ENCODE measurements at places on chromosomes 7 and 10.

DNA sequence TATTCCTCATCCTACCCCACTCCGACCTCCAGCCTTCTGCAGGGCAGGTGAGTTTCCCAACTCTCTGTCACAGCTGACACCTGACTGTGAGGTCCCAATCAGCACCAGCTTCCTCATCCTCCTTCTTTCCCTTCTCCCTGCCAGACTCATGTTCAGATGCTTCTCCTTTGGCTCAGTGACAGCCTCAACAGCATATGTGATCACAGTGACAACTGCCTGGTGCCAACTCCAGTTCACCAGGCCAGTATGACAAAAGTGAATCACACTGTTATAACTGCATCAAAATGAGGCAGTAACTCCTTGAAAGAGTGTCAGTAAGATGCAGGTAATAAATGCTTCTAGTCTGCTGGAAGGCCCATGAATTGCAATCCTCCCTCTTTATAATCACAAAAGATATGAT is 46.8 kb upstream of the NFE2L3 start:
- DNase-seq: no peak

GRCh38 chr7:137354396-137354795 is 10.9 kb upstream of the PTN start:
- DNase-seq: no peak

GRCh38 chr7:151657173-151657572 is 137.5 kb upstream of the RHEB start:
- DNase-seq: no peak

DNA sequence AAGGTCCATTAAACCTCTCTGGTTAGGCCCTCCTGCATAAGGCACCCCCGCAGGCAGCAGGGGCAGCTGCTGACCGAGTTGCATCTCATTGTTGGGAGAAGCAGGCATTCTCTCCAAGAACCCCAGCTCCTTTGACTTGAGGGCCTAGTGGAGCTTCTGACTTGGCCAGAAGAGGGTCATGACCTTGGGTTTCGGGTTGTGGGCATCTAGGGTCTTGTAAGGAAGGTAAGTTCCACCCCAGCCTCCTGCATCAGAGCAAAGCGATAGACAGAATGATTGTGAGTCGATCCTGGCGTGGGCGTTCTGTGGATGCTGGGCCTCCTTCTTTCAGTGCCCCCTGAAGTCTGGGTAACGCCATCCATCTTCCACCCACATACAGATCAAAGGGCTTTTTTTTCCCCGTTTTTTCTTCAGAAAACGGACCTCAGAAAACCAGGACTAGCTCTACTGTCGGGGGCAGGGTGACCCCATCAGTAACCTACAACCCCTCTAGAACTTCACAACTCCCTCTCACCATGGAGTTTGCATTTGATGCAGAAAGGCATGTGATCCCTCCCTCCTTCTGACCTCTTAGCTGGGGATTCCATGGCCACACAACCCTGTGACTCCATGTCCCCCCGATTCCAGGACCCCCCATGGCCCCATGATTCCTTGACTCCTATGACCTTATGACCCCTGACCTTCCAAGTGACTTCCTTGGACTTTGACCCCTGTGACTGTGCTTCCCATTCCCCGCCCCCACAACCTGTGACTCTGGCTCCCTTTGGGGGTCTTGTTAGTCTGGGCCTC is 3.0 kb downstream of the SEMA4G start:
- no peak for DNase-seq

Measured in activated naive CD4-positive, alpha-beta T cell treated with anti-CD3 and anti-CD28 coated beads for 36 hours (primary cell).